ENCODE measurements at places on chromosomes 16 and 17.

DNA sequence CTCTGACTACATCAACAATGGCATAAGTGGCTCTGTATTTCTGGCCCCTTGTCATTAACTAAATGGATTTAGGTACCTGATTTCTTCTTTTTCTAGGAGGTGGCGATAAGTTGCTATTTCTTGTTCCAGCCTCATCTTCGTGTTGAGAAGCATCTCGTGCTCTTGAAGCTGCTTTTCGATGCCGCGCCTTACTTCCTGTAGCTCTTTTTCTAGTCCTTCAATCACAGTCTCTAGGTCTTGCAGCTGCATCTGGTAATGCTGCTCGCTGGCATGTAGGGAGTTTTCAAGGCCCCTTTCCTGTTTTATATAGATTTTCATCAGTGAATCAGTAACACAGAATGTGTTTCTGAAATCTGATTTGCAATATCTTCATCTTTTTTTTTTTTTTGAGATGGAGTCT lies 5.1 kb downstream of the KRT222 start:
- DNase-seq, result no peak

DNA sequence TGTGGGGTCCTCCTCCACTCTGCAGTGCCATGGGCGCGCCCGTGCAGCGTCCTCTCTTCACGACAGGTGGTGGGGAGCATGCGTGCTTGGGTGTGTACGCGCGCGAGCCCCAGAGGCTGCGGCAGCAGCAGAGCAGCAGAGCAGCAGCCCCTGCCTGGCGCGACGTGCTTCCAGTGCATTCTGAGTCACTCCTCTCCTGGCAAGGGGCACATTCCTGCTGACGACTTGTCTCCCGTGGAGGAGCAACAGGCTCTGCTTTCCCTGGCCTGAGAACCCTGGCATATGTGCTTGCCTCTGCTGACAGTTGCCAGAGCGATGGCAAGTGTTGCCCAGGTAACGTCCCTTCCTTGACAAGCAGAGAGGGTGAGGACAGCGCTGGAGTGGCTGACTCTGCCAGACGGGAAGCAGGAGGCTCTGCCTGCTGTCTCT lies 133.8 kb upstream of the PLCG2 start:
- DNase-seq, result peak; percentile 79

DNA sequence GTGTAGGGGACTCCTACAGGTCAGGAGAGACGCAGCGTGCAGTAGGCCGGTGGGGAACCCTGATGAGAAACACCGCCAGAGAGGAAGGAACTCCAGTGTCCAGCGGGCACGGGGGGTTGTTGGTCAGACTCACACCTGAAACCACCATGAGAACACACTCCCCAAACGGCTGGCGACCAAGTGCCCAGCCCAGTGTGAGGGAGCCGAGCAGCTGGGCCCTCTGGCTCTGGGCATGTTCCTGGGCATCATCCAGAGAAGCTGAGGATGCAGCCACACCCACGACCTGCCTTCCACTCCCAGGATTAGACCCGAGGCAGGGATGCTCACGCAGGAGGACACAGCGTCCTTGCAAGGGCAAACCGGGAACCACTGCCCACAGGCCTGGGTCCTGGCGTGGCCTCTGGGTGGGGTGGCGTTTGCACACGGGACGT lies 108.3 kb upstream of the ZNF750 start:
- no peak for DNase-seq

GRCh38 chr17:80761110-80761871 lies 216.7 kb downstream of the RPTOR start:
- no peak for DNase-seq

DNA sequence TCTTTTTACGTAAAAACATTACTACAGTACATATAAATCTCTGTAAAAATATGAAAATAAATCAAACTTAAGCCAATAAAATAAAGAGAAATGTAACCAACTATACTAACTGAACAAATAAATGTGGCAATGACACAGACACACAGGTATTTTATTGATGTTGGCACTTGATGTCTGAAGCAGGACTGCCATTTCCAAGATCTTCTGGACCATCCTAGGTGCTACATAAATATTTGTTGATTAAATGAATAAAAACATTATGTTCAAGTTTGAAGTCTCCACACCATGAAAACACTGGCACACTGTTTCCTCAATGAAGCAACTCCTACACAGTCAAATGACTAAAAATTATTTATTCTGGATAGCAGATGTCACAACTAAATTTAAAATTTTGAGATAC lies 106.9 kb downstream of the NCOR1 start:
- no peak for DNase-seq

DNA sequence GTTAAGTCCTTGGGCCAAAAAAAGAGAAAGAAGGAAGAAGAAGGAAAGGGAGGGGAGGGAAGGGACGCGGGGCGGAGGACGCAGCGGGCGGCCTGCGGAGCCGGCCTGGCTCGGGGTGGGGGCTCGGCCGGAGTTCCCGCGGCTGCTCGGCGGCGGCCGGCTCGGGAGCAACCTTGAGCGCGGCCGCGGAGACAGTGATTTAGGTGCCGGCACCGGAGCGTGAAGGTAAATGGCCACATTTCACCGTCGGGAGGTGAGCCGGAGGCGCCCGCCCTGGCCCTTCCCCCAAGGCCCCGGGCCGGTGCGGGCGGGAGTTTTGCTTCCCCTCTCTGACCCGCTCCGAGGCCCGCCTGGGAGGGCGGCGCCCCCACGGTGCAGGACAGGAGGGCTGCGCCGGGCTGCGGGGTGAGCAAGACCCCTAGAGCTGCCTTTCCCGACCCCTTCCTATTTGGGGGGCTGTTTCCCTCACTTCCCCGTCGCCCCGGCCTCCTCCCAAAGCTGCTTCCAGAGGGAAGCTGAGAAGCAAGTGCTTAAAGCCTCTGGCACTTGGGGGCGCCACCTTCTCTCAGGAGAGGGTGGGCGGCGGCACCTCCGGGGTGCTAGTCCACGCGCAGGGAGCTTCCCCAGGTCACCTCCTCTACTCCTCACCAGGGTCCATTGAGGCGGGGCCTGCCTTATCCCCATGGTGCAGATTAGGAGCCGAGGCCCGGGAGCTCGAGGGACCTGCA lies 56.5 kb downstream of the MRM1 start:
- no peak for DNase-seq

- DNase-seq, result no peak
These were observed 139.4 kb upstream of the ERCC4 start for GRCh38 chr16:13780406-13781168.

DNA sequence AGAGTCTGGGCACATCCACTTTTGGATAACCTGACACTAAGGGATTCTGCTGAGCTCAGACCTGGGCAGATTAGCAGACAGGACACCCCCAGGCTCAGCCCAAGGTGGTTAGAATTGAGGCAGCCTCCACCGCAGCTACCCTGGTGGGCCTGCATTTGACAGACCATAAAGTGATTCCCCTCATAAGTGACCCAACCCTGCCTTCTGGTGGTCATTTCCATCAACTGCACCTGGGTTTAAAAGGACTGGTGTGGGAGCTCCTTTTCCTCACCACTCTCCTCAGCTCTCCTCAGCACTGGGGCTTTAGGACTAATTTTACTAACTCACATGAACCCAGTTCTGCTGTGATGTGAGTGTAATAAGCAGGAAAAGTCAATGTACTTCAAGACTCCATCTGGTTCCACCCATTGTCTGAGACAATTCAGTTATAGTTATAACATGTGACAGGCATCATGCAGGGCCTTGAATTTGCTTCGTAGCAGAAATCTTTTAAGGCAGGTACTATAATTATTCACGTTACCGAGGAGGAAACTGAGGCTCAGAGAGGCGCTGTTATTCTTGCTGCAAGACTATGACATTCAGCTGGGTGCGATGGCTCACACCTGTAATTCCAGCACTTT lies 42.5 kb downstream of the MYH3 start:
- no peak for DNase-seq

GRCh38 chr16:81638286-81638945 lies 140.7 kb upstream of the PLCG2 start:
- DNase-seq, result no peak

DNA sequence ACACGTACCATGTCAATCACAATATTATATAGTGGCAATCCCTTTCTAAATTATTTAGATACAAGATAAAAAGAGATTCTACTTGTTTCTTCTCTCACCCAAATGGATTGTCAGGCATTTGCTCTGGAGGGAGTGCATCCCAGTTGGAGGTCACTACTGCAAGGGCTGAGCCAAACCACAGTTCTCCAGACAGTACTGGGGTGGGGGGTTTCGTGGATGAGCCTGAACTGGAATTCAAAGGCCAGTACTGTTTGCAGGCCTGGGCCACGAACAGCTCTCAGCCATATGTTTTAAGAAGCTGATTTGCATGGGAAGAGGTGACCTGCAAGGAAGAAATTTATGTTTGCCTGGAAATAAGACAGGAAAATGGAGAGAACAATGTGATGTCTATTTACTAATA lies 314.9 kb downstream of the PMP22 start:
- peak; percentile 65 for DNase-seq

DNA sequence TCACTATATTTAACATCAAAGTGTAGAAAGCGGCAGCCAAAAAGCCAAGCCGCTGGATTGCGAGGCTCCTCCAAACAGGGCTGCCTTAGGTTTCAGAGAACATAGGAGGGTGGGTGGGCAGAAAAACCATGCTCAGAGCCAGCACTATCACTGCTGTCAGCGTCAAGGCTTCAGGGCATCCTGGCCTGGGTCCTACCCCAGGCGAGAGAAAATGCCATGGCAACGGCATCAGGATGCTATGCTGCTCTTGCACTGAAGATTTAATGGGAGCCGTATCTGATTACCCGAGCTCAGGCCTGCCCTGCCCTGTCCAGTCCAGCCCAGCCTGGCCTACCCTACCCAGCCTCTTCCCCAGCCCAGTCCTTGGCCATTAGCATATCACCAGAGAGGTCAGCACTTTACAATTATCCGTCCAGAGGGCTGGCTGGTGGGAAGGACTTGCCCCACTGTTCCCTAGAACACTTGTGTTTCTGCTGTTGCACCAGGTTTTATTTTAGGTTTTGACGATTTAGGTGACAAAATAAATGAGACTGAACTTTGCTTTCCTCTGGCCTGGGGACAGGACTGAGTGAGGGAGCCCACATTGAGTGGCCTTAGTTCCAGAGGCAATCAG lies 61.1 kb downstream of the TOM1L2 start:
- DNase-seq, result no peak

DNA sequence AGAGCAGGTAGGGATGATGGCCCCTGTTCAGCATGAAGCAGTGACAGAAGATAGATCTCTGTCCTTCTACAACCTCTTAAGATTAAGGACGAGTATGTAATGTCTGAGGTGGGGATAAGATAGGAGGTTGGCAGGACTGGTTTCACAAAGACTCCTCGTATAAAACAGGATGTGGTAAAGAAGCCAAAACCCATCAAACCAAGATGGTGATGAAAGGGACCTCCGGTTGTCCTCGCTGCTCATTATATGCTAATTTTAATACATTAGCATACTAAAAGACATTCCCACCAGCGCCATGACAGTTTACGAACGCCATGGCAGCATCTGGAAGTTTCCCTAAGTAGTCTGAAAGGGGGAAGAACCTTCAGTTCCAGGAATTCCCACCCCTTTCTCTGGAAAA lies 27.3 kb downstream of the MIS12 start:
- DNase-seq, result no peak

DNA sequence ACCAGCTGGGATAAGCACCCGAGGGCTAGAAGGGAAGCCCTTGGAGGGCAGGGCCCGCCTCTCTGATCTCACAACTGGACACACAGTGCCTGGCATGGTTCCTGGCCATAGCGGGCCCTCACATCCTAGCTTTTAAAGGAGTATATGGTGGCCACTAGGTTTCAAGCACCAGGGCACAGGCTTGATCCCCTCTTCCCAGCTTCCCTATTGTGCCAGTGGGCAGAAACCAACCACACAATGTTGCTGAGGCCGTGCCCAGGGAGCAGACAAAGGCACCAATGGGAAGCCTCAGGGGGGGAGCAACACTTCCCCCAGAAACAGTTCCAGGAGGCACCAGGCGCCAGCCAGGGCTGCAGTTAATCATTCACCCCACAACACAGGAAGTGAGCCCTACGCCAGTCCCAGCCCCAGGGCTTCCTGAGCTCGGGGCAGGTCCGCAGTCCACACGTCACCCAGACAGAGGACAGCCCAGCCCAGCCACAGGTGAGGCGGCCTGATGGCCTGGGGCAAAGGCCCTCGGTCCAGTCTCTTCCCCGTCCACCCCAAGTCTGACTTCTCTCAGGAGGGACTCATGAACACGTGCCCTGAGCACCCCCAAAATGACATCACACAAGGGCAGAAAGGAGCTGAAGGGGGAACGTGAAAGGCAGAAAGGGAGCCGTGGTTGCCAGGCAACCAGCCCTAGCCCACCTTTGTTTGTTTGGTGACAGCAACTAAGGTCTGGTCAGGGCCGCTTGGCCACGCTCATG lies 12.8 kb downstream of the SMIM5 start:
- DNase-seq, result no peak

DNA sequence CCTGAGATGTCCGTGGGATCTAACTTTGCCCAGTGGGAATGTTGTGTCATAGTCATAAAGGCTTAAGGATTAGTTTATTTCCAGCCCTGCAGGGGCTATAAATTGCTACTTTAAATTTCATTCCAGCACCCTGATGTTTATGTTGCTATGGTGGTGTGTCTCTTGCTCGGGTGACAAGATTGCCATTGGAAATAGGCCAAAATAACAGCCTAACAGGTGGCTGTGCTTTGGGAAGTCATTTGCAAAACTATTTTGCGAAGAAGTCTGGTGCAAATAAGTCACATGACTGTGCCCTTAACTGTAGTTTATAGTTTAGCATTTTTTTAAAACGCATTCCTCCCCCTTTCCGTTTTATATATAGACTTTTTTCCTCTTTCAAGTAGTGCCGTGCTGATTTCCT lies 23.1 kb downstream of the PITPNC1 start:
- no peak for DNase-seq

DNA sequence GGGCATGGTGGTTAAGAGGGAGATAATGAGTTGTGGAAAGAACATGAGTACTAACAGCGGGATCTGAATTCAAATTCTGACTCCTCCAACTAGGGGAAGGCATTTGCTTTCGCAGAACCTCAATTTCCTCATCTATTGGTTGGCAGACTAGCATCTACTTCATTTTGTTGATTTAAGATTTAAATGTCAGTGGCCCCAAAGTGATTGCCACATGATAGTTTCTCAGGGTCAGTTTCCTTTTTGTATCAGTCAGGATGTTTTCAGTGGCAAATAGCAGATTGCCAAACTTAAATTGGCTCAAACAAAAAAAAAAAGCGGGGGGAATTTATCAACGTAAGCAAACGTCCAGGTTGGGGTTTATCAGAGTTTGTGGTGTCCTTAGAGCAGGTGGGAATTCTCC lies 25.1 kb upstream of the NOS2 start:
- no peak for DNase-seq

DNA sequence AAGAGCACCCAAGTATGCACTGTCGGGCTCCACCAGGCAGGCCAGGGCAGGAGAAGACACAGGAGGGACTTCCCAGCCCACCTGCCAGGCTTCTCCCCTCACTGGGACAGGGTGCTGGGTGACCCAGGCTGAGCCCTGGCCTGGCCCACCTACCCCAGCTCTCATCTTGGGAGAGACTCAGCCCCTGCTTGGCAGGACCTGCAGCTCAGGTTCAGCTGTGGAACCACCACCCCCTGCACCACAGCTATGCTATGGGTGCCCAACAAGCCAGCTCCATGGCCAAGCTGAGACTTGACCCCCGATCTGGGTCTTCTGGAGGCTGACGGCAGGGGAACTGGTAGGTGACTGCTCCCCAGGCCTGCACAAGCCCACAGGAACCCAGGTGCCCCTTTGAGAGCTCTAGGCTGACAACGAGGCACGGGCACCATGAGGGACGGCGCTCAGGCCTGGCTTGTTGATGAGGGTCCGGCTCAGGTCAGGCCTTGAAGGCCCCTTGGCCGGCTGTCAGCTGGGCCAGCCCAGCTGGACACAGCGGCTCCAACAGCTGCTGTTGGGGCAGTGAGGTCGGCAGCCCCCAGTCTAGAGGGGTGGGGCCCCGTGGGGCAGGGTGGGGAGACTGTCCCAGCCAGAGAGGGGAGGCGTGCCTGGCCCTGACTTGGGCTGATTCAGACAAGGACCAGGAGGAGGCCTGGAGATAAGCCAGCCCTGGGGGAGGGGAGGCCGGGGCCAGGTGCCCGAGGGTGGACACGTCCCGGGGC lies 4.6 kb downstream of the RPUSD1 start:
- no peak for DNase-seq
